ENCODE measurements at places on chromosomes 2 and 18.
A peak's percentile ranks its signal among the peaks of the same experiment; 100 is the strongest.

GRCh38 chr18:78566720-78567119 lies 412.9 kb upstream of the SALL3 start:
- DNase-seq, result no peak

- DNase-seq, result no peak
Measured at GRCh38 chr2:66445925-66446871, 11.3 kb downstream of the MEIS1 start.

GRCh38 chr2:177395351-177396065 lies 2.9 kb downstream of the AGPS start:
- no peak for DNase-seq

- no peak for DNase-seq
Measured at GRCh38 chr2:145690183-145690778, 1170.4 kb upstream of the ZEB2 start.

DNA sequence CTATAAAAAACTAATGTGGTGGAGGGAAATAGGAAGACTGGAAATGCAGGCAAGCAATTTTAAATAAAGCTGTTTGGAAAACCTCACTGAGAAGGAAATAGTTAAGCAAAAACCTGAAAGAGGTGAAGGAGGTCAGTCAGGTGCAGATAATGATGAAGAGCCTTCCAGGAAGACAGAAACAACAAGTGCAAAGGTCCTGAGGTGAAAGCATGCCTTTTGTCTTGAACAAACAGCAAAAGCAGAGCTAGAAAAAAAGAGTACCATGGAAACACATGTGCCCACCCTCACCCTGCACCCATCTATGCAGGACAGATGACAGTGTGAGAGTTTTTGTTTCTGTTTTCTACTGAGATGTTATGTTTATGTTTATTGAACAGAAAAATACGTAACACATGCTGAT lies 8.1 kb upstream of the ZBTB14 start:
- DNase-seq, result no peak

DNA sequence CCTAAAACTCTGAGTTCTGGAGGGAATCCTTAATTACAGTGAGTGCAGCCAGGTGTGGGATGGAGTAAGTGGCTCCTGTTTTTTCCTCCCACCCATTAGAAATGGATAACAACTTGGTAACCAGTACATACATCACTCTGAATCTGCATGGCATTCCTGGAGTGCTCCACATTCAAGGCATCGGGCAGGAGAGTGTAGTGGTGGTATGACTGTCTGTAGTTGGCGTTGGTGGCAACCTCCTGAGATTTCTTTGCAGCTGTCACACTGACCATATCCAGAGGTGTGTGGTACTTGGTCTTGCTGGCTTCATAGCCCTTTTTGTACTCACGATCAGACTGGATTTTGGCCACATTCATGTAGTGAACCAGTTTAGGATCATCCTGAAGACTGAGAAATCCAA lies 68.3 kb downstream of the NEB start:
- DNase-seq, result no peak

DNA sequence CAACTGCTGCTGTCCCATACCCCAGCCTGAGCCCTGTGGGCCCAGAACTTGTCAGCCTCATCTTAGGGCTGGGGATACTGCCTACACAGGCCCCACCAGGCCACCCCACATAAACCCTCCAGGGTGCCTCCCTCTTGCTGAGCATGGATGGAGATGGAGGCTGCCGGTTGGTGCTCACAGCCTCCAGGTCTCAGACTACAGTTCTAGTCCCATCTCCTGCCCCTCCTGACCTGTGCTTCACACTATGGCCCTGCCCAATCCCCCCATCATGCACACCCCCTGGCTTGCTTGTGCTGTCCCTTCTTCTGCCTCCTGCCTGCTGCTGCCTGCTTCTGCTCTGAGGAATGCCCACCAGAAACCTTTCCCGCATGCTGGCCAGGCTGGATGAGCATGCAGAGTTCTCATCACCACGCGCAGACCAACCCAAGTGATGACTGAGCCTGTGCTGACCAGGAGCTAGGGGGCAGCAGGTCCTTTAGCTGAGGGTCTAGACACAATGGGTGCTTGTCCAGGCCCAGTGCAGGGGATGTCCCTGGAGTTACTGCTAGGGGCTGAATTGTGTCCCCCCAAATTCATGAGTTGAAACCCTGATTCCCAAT lies 138.4 kb upstream of the HS6ST1 start:
- no peak for DNase-seq

DNA sequence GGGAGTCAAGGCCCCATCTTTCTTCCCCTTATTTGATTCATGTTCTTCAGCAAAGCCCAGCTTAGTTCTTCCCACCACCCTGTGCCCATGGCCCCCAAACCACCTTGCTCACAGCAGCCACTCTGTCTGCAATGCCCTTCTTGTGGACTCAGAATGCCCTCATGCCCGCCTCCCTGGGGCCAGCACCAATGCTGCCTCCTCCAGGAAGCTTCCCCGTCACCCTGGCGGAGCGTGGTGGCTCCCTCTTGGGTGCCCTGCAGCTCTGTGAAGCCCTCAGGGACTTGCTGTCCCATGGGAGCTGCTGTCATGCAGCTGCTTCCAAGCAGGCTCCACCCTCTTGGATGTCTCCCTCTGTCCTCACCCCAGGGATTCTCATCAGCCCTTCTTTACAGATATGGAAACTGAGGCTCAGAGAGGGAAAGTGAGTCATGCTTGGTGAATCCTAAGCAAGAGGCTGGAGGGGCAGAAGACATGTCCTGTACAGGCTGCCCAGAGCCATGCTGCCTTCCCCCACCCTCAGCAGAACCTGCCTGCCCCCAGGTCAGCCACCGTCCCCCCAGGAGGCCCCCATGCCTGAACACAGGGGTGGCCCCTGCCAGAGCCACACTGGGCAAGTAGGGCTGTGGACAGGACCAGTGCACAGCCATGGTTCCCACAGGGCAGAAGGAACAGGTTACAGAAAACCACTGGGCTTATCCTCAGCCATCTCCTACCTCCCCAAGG lies 11.8 kb upstream of the DUSP2 start:
- peak; percentile 52 for DNase-seq

GRCh38 chr2:177799531-177799930 lies 273.0 kb downstream of the PDE11A start:
- DNase-seq, result no peak

- DNase-seq, result no peak
Measured at GRCh38 chr18:70334728-70335329, 46.0 kb downstream of the SOCS6 start.

- no peak for DNase-seq
Measured at GRCh38 chr18:42179542-42180121, 224.6 kb downstream of the PIK3C3 start.

GRCh38 chr2:60476206-60476954 lies 77.1 kb downstream of the BCL11A start:
- no peak for DNase-seq

DNA sequence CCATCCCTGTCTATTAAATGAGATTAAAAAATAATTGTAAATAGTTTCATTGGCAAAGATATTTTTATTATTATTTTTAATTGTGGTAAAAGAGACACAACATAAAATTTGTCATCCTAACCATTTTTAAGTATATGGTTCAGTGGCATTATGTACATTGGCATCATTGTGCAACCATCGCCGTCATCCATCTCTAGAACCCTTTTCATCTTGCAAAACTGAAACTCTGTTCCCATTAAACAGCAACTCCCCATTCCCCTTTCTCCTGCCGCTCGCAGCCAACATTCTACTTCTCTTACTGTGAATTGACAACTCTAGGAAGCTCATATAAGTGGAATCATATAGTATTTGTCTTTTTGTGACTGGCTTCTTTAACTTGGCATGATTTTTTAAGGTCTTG lies 25.3 kb downstream of the LAMA3 start:
- no peak for DNase-seq

DNA sequence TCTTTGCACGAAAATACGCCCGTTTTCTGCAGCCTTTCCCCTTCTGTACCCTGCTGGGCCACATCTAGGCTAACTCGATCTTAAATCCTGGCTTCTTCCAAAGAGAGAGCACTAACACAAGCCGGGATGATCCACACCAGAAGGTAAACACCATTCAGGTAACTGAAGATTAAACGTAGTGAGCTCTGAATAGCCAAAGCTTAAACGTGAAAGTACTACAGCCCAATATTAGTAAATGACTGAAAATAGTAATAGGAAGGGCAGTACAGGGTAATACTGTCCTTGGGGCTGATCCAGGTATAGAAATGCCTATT lies 422 bp upstream of the MRPL53 start:
- no peak for DNase-seq

GRCh38 chr2:186294248-186294888 lies 191.7 kb upstream of the ZC3H15 start:
- DNase-seq, result no peak

DNA sequence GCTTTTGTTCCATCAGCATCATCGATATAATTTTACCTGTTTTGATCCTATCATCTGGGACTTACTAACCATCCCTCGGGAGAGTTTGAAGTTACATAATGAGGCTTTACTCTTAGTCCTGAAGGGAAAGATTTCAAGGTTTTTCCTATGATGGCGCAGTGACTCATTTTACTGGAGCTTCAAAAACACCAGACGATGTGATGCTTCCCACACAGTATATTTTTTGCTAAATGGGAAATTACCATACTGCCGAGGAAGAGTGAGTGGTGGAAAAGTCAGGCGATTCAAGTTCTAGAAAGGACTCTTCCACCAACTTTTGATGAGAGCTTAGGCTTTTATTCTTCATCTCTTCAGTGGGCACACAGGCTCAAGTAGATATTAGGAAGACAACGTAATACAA lies 44.6 kb upstream of the GCG start:
- no peak for DNase-seq

DNA sequence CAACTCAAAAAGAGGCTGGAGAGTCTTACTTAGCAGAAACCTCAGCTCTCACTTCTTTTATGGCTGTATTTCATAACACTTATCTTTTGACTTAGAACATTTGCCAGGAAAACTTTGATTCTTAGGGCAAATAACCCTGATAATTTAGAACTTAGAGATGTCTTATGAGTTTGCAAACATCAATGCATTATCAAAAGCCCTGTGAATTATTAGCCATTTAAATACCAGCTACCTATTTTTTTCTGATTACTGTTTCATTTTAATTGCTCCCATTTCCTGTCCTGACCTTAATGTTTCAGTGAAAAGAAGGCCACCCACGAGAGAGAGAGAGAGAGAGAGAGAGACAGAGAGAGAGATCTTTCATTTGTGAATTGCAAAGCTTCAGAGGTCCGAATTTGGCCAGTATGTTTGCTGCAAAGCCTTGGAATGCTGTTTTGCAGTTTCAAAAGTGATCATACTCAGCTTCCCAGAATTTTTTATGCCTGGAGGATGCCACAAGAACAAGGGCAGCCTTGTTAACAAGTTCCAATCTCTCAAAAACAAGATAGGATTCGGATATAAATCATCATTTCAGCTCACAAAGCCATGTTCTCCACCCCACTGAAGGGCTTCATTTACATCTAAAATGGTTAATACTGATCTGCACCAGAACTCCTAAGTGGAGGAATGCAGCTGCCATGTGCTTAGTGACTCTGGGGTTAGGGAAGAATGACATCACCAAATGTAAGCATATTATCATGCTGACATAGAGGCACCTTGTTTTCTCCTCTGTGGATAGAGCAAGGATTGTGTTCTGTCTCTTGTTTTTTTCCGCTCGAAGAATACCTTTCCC lies 478.2 kb downstream of the ARHGAP15 start:
- no peak for DNase-seq

GRCh38 chr2:143934626-143935481 lies 585.1 kb downstream of the ZEB2 start:
- no peak for DNase-seq

DNA sequence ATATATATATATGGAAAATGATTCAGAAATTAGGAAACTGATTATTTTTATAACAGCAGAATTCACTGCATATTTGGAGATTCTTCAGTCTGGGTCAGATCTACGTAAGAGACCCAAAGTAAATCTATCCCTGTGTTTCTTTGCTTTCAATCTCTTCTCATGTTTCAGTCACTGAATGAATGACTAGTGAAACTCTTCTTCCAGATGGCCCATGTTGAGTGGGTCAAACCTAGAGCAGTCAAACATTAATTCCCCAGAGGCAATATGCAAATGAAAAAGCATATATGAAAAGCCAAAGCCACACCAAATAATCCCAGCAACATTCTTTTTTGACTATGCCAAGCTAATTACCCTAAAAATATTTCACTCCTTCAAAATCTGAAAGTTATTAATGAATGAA lies 317.3 kb downstream of the RBM43 start:
- DNase-seq, result no peak

- DNase-seq, result no peak
Measured at GRCh38 chr18:36529747-36530146, 232.2 kb downstream of the FHOD3 start.

All from RWPE2 (cell line).